Muscle of leg (tissue), 16 donors: ENCODE measurements at places on chromosomes 1 and 21. TPM values are rescaled to one million over a fixed set of nuclear protein-coding genes. Genes with fewer than 3 reads are reported as not detected.

KNCN gene
- not detected for total RNA-seq

GRCh38 chr1:150146849-150147542 lies 2.7 kb upstream of the PLEKHO1 start:
- no peaks in the 10 kb centered on the region for H3K27me3 ChIP-seq
- no peak for DNase-seq
- H3K36me3 ChIP-seq: peaks cover 4% of the 10 kb centered on the region
- H3K4me1 ChIP-seq: peaks cover 16% of the 10 kb centered on the region

DNA sequence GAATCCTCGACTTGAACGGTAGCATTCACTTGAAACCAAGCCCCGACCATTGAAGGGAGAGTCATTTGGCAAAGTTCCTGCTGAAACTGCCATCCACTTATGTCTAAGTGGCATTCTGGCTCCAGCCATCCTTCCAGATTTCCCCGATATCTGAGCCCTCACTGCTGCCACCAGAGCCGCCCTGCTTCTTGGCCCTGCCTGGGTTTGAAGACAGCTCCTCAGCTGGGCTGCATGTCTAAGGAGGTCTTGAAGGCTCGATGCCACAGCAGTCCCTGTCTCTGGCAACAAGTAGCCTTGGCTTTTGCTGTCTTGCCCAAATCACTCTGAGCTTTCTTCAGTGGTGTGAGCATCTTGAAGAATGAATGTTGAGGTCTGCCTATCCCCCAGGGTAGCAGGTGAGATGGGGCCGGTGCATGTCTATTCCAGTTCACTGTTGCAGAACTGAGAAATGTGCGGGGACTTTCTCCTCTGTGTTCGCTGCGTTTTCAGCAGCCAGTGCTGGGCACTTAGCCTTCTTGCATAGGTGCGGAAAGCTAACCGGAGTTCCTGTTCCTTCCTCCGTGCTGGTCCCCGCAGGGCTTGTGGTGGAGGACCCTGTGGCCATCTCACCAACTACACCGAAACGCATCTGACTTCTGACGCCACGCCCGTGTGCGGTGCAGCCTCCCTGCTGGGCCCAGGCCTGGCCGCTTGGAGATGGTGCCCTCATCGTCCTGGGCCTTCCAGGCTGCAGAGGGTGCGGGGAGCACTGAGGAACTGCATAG lies 29.2 kb downstream of the MAN1C1 start:
- peaks cover 21% of the 10 kb centered on the region for H3K4me1 ChIP-seq
- DNase-seq: no peak
- peaks cover 5% of the 10 kb centered on the region for H3K36me3 ChIP-seq
- no peak overlapping the region for H3K27ac ChIP-seq

GRCh38 chr1:84957966-84958365 lies 38.9 kb downstream of the MCOLN2 start:
- no peak for DNase-seq
- no peak overlapping the region for H3K4me3 ChIP-seq
- no peaks in the 10 kb centered on the region for H3K4me1 ChIP-seq
- no peaks in the 10 kb centered on the region for H3K27me3 ChIP-seq
- no peaks in the 10 kb centered on the region for H3K36me3 ChIP-seq

DNA sequence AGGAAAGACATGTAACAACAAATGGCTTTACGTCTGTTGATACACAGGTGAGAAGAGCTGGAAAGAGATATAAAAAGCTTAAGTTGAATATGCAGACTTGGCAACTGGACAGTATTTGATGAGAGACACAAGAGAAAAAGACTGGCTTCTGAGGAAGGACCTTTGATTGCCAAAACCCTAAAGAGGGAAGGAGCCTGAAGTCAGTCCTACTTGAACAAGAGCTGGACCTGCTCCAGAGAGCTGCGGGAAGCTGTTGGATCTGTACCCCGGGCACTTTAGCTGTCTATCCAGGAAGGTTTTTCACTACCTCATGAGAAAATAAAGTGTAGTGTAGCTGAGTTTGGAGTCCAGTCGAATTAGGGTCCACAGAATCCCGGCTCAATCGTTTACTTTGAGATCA lies 25.3 kb upstream of the LRRC8B start:
- no peak for DNase-seq
- no peaks in the 10 kb centered on the region for H3K4me1 ChIP-seq
- H3K27me3 ChIP-seq: no peaks in the 10 kb centered on the region
- H3K36me3 ChIP-seq: no peaks in the 10 kb centered on the region
